Right renal pelvis (tissue), 4 donors: ENCODE measurements at places on chromosomes 16 and 17. TPM values are rescaled to one million over a fixed set of nuclear protein-coding genes. Genes with fewer than 3 reads are reported as not detected.

GRCh38 chr16:20073203-20074098, at the start of gene GPR139:
GPR139 (minus strand) TSS chr16:20073890; CDS start chr16:20073616, 274 bp downstream.
- DNase-seq, result no peak

DNA sequence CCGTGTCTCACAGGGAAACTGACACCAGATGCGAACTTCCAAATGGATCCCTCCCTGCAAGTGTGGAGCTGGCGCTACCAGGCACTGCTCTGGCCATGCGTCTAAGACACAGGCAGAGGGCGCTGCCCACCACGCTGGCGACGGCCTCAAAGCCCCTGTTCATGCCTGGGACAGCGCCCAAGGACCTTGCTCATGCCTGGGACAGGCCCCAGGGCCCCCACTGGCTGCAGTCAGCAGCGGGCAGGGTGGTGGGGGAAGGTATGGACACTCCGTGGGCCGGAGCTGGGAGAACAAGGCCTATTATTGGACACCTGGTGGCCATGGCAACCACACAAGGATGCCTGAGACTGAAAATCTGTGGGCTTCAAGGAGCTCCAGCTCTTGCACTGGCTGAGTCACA, 8.8 kb downstream of the ZG16B start:
- DNase-seq, result peak; percentile 33

DNA sequence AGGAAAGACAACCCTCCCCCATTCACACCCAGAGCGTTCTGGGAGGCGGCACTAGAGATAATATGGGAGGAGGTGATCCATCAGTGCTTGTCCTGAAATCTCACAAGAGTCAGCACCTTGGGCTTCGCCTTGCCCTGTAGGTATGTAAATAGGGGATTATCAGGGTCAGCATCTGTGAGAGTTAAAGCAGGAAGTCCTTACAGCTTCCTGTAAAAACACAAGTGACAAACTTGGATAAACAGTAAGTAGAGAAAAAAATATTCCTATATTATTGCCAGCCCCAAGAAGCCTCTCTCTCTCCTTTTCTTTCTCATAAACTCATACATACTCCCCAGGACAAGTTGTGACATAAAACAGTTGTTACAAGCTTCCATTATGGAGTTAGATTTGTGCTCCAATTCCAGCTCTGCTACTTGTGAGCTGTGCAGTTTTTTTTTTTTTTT, 187.7 kb downstream of the MAF start:
- no peak for DNase-seq

GRCh38 chr16:66689282-66689681, 7.3 kb downstream of the CMTM4 start:
- no peak for DNase-seq

DNA sequence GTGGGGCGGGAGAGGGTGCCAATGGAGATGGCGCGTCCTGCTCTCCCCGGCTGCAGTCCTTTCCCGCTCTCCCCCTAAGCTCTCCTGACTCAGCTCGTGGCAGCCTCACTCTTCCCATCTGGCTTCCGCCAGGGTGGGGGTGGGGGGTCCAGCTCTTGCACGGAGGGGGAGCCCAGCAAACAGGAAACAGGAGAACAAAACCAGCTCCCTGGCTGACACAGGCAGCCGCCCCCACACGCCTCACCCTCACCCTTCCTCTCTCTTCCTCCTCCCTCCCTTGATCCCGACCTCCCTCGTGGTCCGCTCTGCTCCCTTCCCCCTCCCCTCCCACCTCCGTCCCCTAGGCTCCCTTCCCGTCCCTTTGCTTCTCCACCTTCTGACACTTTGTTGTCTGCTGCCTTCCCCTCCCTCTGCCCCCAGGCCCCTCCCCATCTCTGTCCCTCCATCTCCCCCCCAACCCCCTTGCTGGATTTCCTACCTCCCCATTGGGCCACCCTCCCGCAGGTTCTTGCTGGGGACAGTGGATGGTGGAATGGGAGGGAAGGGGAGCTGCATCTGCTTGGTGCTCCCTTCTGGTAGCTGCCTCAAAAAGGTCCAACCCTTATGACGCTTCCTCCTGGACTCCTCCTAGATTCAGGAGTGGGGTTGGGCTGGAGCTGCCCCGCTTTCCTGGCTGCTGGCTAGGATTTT, 23.7 kb downstream of the ARHGAP23 start:
- DNase-seq, result no peak

DNA sequence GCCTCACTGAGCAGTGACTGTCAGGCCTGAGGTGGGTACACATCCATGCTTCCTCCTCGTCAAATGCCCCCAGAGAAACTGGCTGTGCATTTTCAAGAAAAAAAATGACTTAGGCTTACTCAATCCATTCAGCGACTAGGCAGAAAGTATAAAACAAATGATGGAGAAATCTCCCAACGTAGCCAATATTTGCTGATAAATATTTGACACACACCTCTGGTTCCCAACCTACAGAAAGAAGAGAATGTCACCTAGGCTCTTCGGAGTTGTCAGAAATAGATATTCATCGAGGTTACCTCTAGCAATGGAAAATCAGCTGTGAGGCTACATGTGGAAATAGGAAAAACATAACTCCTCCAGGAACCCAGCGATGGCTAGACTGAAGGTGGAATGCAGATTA, 12.4 kb upstream of the TOM1L1 start:
- DNase-seq, result no peak

The PPM1E gene
- polyA plus RNA-seq, result 3.4 TPM

The SCRN2 gene
- polyA plus RNA-seq, result 62.5 TPM

The NRN1L gene
- polyA plus RNA-seq, result 0.95 TPM

The ADGRG3 gene
- 0.36 TPM for polyA plus RNA-seq
